Left renal pelvis (tissue), 4 donors: ENCODE measurements at places on chromosomes 11 and 22. TPM values are rescaled to one million over a fixed set of nuclear protein-coding genes. Genes with fewer than 3 reads are reported as not detected.

CRYBB3 gene
- polyA plus RNA-seq = not detected

CD3G gene
- polyA plus RNA-seq = 0.16 TPM

OR5P2 gene
- not detected for polyA plus RNA-seq

OR52A1 gene
- 0.01 TPM for polyA plus RNA-seq

ABCG4 gene
- polyA plus RNA-seq = 0.70 TPM

GRCh38 chr11:10657308-10658271, 36.0 kb downstream of the IRAG1 start:
- no peak for DNase-seq

GRCh38 chr11:83480811-83481210, 194.6 kb upstream of the CCDC90B start:
- no peak for DNase-seq

- no peak for DNase-seq
Measured at GRCh38 chr11:120255519-120255866, 15.6 kb downstream of the POU2F3 start.
